ENCODE measurements at places on chromosomes 12 and 14.

- no peak for DNase-seq
Measured at GRCh38 chr12:88855301-88855700, 275.0 kb upstream of the KITLG start.

GRCh38 chr12:91007531-91008290, 2.9 kb upstream of the EPYC start:
- no peak for DNase-seq

DNA sequence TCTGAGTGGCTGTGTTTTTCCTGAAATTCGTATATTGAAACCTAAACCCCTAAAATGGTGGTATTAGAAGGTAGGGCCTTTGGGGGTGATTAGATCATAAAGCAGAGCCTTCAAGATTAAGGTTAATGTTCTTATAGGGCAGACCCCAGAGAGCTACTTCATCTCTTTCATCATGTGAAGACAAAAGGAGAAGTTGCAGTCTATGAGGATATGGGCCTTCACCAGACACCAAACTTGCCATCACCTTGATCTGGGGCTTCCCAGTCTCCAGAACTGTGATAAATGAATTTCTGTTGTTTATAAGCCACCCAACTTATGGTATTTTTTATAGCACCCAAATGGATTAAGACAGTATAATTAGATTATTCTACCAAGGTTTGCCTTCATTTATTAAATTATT, 275.0 kb upstream of the ATP2B1 start:
- DNase-seq = no peak

DNA sequence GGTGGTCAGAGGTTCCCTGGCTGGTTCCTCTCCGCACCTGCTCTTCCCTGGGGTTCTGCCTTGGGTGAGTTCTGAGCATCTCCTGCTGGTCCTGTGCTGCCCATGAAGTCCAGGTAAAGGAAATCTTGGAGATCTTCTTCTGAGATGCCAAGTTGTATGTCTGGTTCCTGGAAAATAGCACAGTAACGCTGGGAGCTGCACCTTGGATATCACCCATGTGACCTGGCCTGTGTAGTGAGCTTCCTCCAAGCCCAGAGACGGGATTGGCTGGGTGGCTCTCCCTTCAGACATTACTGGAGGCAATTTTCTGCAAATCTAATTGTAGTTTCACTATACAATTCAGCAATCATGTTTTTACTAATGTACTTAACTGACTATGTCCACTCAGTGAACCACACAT, 1281.1 kb downstream of the TMEM121 start:
- DNase-seq = no peak

DNA sequence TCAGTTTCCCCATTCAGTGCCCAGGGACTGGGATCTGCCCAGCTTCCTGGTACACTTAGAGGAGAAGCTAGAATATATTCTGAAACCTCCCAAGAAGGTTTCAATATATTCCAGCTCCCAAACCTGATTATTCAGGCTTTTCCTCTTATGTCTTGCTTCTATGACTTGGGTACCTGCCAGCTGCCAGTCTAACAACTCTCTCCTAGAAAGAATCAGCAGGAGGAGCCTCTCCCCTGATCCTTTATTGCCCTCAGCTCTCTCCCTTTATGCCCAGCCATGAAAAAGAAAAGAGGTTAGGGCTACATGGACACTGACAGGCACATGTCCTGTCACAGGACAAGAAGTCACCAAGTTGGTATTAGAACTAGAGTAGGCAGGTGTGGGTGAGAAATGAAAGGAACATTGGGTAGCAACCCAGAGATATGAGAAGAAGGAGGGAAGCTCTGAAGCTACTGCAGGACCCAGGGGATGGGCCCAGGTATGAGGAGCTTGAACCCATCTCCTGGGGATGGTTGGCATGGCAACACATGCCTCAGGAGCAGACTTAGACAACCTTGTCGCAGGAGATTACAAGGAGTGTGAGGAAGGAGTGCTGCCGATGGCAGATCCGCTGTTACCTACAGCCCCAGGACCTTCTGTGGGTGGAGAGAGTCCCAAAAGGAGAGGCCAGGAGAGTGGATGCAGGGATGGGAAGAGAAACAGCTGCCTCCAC, 2.0 kb upstream of the CACNB3 start:
- no peak for DNase-seq

DNA sequence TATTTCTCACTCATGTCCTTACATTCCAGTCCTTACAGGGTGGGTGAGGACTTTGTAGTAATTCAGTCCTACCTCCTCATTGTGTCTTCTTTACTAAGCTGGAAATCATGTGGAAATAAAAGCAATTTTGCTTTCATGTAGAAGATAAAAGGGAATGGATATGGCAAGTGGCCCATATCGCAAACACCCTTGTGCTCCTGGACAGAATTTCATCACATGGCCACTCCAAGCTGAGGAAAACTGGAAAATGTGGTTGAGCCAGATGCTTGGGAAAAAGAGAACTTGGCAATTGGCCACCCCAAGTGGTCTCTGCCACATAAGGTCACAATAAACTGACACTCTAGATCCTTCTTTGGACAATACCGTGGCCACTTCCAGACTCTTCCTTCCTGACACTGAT, 64.2 kb upstream of the IFNG-AS1 start:
- peak; percentile 19 for DNase-seq

DNA sequence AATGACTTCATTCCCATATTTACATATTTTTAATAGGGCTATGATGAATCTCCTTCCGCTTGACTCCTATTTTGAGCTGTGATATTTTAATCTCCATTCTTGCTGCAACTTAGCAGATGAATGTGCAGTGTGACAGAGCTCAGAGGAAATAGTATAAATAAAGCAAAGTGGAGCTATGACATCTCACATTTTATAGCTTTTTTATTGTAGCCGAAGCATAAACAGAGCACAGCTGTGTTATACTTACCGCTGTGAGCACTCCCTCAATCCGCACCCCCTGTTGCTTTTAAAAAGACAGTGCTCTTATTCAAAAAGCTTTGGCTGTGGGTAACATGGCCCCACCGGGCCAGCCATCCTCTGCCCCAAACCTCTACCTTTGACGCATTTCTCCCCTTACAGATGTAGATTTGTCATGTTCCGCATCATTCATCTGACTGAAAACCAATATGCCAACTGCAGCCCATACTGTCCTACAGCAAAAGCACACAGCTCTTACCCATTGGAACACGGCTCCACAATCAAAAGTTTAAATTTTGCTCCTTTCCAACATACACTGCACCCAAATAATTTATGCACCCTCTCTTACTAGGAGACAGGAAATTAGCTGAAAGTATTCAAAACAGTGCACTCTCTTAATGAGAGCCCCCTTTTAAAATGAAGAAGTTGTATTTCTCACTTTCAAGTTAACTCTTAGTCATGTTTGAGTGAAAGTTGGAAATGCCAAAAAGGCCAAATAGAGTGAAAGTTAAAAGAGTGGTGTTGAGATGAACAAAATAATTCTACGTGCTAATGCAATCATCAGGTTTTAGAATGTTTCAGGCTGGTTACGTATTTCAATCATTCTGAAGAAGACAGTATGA, 429.3 kb upstream of the SOX5 start:
- no peak for DNase-seq
